ENCODE measurements at places on chromosomes 7 and 10. TPM values are rescaled to one million over a fixed set of nuclear protein-coding genes. Genes with fewer than 3 reads are reported as not detected.
A peak's percentile ranks its signal among the peaks of the same experiment; 100 is the strongest.

The FAM237B gene
- not detected for total RNA-seq

The GFRA1 gene
- total RNA-seq = 24.2 TPM

The C10orf88 gene
- 14.3 TPM for total RNA-seq

The FGF8 gene
- 0.61 TPM for total RNA-seq

The HOXA13 gene
- total RNA-seq = not detected

GRCh38 chr7:7639847-7640220, 718 bp upstream of the UMAD1 start:
- peak; percentile 23 for DNase-seq

GRCh38 chr10:85225311-85225710, 896.9 kb downstream of the CCSER2 start:
- DNase-seq = no peak

DNA sequence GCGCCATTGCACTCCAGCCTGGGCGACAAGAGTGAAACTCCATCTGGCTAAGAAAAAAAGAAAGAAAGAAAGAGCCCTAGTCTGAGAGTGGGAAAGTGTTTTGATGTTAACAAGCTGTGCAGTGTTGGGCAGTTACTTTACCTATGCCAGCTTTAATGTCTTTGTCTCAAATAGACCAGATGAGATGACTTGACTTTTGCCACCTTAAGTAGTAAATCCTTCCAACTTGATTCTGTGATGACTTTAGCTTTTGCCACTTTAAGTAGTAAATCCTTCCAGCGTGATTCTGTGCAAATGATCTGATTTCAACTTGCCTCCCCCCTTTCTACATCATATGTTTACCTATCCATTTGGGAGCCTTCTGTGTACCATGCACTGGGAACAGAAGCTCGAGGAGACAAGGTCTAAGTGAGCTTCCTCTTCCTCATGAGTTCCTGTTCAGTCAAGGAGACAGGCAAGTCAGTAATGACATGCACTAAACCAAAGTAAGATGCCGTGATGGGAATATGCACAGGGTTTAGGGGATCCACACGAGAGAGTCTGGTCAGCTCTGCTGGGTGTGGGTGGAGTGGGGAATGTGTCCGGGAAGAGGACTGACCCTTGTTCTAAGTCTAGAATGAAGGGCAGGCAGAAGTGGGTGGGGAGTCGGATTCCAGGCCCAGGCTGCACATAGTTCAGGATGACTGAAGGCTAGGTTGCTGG, 17.2 kb downstream of the INPP5F start:
- peak; percentile 62 for DNase-seq

DNA sequence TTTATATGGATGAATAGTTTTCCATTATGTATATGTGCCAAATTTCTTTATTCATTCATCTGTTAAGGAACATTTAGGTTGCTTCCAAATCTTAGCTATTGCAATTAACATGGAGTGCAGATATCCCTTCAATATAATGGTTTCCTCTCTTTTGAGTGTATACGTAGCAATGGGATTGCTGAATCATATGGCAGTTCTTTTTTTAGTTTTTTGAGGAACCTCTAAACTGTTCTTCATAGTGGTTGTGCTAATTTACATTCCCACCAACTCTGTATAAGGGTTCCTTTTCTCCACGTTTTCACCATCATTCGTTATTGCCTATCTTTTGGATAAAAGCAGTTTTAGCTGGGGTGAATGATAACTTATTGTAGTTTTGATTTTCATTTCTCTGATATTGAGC, 46.5 kb downstream of the FAS start:
- DNase-seq = no peak

- peak; percentile 35 for DNase-seq
Observed at GRCh38 chr10:117175901-117176534, 21.3 kb upstream of the KCNK18 start.

- DNase-seq = no peak
Observed at GRCh38 chr7:26091933-26092332, 60.1 kb upstream of the NFE2L3 start.

DNA sequence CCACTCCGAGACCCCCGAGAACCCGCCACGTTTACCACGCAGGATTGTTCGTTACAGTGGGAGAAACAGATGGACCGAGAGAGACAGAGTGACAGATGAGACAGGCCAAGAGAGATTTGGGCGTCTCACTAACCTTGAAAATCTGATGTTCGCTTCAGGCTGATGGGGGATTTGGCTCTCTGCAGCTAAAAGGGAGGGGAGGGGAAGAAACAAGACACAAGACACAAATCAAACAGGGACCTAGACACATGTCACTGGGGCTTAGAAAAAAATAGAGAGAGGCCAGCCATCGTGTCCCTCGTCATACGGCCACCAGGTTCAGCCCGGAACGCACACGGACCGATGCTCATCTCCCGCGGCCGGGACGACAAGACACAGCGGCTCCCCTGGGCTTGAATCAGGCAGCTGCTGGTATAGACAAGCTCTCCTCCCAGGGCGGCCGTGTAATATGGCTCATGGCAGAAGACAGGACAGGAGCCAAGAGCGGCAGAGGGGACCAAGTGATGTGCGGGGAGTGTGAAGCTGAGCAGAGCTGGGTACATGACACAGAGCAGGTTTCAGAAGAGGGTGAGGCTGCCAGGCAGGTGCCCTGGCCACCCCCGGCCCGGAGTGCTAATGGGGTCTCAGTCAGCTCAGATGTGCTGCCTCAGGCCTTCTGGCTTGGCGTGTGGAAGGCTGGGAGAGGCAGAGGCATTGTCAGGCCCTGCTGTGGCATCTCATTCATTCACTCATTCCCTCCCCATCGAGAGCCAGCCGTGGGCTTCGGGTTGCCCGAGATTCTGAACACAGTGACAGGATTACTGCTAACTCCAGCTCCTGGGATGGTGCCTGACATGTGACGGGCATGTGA, 88.5 kb upstream of the GNA12 start:
- DNase-seq = no peak

- no peak for DNase-seq
Observed at GRCh38 chr7:81707966-81708365, 61.9 kb downstream of the HGF start.

DNA sequence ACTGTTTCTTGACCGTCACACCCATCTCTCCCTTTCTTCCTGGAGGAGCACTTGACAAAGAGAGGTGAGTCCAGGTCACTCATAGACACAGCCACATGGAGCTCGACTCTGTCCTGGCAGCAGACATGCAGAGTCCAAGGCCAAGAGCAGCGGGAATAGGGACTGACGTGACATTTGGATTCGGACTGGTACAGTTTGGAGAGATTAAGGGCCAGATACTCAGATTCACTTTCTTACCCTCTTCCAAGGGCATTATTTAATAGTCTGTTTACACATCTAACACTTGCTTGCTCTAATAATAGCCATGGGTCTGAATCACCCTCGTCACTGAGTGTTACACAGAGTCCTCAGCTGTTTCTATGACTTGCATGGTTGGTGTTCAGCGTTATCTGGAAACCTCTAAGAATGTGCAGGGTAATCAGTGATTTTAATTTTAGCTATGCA, 39.2 kb upstream of the OTUD1 start:
- DNase-seq = peak; percentile 84

- DNase-seq = peak; percentile 92
Observed at GRCh38 chr10:93947055-93947454, 46.7 kb upstream of the PLCE1 start.

GRCh38 chr10:132624061-132624846, 86.7 kb downstream of the INPP5A start:
- no peak for DNase-seq
